ENCODE measurements at places on chromosomes 7 and 10.

DNA sequence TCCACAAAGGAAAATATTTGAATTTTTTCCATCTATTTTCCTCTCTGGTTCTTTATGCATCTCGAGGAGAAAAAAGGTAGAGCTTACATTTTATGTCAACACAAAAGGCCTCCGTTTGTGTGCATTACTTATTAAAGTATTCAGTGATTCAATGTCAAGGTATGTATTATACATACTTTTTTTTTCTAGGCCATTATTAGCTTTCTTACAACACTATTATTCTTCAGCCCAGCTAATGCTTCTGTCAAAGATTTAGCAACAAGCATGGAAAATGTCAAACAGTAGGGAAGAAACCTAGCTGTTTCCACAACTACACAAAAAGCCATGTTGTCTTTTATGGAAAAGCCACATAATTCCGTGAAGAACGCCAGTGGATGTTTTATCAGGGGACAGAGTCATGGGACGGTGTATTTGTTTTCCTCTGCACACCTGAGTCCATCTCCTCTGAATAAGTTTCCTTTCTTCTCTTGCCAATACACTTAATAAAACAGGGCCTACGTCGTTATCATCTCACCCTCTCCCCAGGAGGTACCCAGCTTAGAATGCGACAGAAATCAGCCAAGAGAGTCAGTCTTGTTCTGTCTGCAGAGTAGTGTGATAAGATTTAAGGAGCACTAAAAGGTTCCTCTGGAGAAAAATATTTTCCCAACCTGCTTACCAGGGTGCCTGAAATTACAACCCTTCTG, 209.7 kb upstream of the AUTS2 start:
- no peak for DNase-seq

- no peak for DNase-seq
Measured at GRCh38 chr7:2166625-2167280, 66.0 kb downstream of the MAD1L1 start.

GRCh38 chr7:49321843-49322242, 397.5 kb downstream of the CDC14C start:
- no peak for DNase-seq

DNA sequence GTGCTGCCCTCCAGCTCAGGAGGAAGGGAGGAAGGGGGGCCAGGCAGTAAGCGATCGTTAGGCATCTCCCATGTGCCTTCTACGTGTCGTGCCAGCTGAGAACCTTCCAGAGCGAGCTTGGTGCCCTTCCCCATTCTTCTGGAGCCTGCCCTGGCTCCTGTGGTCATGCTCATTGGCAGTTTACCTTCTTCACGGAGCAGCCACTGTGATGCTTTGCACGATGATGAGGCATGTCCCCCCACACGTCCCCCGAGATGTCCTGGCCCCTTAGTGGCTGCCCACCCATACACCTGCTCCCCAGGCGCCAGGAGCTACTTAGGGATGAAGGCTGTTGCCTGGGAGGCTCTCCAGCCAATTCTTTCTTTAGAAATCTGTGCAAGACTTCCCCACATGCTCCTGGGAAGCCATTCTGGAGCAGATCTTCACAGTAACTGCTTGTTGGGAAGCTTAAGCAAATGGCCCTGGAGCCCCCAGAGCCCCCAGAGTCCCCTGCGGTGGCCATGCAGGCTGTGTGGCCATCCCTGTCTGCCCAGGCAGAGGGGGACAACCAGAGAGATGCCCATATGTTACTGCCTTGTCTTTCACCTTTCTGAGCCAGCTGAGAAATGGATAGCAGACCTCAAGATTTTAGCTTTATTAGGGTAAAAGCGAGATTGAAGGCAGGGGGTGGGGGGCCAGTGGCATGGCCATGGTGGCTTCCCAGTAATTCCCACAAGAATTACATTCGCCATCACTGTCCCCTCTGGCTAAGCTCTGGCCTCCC, 199.0 kb downstream of the EBF3 start:
- no peak for DNase-seq

DNA sequence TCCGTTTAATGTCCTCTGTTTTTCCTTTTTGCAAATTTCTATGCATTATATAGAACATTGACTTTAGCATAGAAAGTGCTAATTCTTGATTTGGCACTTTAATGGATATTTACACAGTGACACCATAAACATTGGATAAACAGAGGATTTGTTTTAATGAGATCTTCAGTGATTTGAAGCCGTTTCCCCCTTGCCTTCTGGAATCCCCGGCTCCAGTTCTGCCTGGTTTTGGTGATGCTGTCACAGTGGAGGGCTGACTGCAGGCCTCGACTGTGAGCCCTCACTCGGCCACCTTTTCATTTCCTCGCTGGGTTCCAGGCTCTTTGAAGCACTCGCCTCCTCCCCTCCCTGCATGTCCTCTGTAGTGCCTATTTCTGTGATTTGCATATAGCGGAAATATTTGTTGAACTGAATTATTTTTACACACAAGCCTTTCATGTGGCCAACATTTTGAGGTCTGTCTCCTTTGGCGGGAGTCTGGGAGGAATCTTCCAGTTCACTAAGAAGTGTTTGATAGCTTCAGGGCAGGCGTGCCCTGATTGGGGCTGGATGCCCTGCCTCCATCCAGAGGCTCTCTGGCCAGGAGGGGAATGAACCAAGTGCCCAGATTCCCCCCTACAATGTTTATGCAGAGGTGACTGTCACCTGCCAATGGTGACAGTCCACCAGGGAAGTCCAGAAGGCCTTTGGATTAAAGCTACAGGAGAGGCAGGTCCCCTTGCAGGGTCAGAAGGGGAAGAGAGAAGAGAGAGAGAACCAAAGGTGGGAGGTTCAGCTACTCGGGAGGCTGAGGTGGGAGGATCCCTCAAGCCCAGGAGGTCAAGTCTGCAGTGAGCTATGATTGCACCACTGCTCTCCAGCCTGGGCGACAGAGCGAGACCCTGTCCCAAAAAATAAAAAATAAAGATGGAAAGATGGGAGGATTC, 67.5 kb downstream of the CUX1 start:
- no peak for DNase-seq

DNA sequence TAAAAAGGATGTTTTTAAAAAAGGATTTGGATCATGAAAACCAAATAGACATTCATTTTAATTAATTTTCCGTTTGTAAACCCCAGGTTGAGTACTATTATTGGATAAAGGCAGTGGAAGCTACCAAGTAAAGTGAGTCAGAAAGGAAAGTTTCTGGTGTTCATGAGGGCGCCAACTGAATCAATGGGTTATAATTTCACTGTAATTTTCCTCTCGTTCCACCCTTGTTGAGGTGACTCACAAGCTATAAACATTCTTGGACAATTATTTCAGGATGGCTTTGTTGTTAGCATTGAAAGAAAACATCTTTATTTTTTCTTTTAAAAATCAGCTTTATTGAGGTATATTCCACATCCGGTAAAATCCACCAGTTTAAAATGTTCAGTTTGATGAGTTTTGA, 5.1 kb upstream of the FAM133B start:
- no peak for DNase-seq

DNA sequence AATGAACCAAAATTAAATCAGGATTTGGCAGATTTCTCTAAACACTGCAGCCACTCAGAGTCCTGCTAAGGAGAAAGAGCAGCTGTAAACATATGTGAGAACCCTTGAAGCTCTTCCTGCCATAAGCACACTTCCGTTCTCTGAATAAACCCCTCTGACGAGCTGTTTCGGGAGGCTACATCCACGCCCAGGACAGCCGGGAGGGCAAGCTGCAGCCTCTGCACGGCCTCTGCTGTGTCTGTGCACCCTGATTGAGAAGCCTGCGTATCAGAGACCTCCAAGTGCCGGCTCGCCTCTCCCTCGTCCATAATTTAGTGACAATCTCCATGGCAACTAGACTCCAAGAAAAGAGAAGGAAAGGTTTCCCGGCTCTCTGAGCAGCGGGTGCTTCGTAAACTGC, 114.4 kb downstream of the PTPRN2 start:
- DNase-seq: no peak

DNA sequence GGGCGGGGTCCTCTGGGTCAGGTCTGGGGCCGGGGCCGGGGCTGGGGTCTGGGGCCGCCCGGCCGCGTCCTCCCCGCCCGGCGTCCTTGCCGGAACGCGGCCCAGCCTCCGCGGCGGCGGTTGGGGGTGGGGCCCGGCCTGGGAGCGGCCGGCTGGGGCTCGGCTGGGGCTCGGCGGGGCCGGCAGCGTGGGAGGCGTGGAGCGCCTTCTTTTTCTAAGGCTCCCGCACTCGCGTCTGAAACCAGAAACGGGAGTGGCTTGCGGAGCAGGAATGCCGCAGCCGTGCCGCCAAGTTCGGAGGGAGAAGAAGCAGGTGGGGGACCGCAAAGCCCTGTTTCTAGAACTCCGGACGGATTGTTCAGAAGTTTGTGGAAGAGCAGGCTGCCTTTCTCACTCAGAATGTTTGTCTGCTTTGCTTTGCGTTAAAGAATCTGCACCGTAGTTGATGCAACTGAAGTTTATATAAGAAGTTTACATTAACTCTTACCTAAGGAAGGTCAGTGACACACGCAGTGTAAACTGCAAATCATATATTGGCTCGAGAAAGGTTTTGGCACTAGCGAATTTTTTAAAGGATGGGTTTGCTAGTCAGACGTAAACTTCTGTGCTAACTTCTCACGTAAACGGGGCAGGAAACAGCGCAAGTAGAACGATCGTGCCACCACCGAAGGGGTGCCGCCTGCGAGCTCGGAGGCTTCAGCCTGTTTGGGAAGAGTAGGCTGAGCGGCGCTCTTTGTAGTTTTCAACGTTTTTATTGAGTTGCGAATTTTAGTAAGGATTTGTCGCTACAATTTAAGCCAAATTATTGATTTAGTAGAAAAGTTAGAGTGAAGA, 729 bp downstream of the DNAJB6 start:
- no peak for DNase-seq

DNA sequence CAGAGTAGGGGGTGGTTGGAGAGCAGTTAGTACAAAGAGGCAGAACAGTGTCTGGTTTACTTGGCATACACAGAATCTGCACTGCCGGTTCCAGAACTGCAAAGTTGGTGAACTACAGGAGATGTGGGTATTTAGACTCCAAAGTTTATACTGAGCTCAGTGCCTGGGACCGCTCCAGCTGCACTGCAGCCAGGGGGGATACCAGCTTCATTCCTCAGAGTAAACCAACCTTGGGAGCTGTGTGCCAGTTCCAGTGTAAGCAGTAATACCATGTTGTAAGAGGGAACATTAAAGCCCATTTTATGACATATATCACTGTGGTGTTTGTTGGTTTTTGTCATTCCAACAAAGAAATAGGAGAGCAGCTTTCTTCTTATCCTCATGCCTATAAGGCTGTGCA, 23.4 kb downstream of the LOXL4 start:
- DNase-seq: no peak

DNA sequence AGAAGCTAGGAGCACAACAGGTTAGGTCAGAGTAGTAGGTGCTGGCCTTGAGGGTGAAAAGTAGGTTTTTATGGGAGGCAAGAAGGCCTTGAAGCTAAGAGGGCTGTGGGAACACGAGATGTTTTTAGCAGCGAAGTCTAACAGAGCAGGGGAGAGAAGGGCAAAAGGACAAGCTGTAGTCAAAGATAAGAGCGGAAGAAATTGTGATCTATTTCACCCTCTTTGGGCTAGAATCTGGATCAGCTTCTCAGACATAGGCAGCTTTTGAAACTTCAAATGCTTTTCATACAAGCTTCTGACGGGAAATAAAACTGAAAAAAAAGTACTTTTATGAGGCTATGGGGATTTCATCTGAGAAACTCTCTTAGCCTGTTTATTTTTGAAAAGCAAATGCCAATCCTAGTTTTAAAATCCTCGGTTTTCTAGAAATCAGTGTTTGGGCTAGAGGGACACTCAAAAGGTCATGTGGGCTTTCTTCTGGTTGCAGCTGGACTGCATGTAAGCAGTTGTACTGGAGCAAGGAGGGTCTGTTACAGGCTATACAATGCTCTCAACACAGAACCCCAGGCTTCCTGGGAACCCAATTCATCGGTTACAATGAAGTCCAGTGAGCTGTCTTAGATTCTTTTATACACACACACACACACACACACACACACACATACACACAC, 83.6 kb downstream of the RNF216 start:
- no peak for DNase-seq

GRCh38 chr7:35725280-35725680, 30.3 kb upstream of the HERPUD2 start:
- DNase-seq: no peak

DNA sequence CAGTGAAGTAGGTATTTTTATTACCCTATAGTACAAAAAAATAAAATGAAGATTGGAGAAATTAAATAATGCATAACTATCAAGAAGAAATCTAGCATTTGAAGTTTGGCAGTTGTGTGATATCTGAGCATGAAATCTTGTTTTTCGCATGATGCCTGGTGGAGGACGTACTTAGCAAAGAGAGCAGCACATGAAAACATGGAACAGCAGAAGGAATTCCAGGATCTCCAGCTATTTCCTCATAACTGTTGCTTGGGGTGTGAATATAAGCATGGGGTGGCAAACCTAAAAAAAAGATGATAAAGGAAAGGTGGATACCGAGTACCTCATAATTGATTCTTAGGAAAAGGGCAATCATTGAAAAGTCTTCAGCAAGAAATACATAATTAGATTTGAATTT, 174.3 kb upstream of the FAM3C start:
- no peak for DNase-seq

GRCh38 chr10:90470966-90471365, 386.9 kb downstream of the HTR7 start:
- DNase-seq: no peak

All from non-pigmented ciliary epithelial cell (primary cell).